ENCODE measurements at places on chromosomes 7 and 10.
A peak's percentile ranks its signal among the peaks of the same experiment; 100 is the strongest.

GRCh38 chr10:126736727-126737126, 66.2 kb upstream of the C10orf90 start:
- DNase-seq = no peak

GRCh38 chr7:72098807-72099580, 313.1 kb downstream of the CALN1 start:
- DNase-seq = no peak

GRCh38 chr7:107920048-107920772, 29.2 kb downstream of the DLD start:
- no peak for DNase-seq

DNA sequence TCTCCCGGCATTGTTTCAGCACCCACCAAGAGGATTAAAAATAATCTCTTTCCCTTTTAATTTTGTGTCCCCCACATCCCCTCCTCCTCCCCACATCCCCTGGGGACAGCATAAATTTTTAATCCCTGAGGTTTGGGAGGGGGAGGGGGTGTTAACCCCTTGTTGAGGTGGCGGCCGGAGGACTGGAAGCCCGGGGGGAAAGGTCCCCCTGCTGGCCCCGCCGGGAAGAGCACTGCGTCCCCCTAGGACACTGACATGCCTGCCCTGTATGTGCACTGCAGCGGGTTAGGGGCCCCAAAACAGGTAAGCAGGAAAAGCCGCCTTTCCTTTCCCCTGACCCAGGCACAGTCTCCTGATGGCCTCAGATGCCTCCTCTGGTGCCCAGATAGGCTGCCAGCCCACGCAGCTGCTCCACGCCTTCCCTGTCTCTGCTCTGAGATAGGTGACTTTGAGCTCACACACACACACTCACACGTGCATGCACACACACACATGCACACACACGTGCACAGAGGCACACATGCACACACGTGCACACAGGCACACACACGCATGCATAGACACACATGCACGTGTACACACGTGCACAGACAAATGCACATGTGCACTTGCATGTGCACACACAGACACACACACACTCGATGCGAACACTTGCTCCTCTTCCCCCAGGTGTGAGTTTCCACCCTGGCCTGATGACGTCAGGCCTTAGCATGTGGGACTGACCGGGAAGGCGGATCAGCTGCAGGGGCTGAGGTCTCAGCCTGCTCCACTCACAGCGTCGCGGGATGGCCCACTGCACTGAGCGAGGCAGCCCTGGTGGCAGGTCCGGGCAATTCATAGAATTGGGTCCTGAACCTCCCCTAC, 12.3 kb downstream of the CNPY1 start:
- peak; percentile 74 for DNase-seq

GRCh38 chr10:96789571-96790108, 42.5 kb upstream of the LCOR start:
- no peak for DNase-seq

GRCh38 chr7:82548141-82548688, 104.6 kb upstream of the CACNA2D1 start:
- DNase-seq = no peak

- DNase-seq = no peak
Measured at GRCh38 chr7:66790196-66790595, 49.7 kb downstream of the RABGEF1 start.

GRCh38 chr10:125567529-125567928, 115.4 kb downstream of the TEX36 start:
- no peak for DNase-seq

DNA sequence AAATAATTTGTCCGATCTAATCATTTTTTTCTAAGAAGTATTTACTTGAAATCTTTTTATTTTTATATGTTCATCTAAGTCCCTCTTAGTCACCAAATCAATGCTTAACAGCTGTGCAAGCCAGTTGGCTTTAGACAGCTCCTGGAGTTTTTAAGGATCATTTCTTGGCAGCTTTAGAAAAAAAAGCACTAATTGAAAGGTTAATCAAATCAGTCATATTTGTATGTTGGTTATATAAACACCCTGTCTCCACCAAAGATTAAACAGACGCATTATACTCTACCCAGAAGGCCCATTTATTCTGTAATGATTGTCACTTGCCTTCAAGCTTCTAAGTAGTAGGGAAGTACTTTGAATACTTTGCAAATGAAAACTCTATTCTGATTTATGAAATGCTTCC, 60.2 kb downstream of the PAXIP1 start:
- no peak for DNase-seq

GRCh38 chr7:66697449-66698438, 42.8 kb upstream of the RABGEF1 start:
- DNase-seq = no peak

DNA sequence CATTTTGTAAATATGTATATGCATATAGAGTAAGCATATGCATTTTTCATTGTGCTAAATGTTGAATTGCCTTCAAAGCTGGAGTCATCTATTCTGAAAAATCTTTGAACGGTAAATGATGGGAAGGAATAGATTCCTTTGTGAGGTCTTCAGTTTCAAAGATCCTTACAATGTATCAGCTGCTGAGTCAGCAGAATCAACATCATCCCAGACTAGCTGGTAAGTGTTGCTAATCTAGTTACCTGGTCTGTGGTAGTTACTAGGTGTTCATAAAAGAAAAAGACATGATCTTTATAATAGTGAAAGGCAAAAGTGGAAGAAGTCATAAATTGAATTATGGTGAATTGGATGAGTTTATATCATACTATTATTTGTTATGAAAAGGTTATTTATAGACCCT, 10.6 kb upstream of the STAM start:
- no peak for DNase-seq

- DNase-seq = no peak
Measured at GRCh38 chr10:87740254-87740655, 77.8 kb downstream of the ATAD1 start.

GRCh38 chr10:91316486-91316885, 93.7 kb upstream of the HECTD2 start:
- DNase-seq = no peak

- no peak for DNase-seq
Measured at GRCh38 chr10:11882646-11883375, 59.7 kb downstream of the PROSER2 start.

GRCh38 chr10:119001717-119002500, 27.6 kb upstream of the NANOS1 start:
- DNase-seq = no peak

DNA sequence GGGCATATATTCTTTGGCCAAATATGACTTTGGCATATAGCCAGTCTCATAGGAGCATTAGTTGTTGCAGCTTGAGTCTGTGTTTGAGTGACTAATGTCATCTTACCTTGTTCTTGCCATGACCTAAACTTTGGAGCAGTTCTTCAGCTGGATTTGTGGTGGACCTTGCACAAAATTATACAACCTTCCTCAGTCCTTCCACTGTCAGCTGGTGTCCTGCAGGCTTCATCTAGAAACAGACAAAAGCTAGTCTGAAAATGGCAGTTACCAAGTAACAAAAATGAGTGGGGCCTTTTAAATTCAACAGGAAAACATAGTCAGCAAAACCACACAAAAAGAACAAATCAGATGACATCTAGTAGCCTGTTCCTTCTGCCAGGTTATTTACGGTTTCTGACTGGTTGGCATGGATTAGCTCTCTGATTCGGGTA, 59.5 kb upstream of the HECTD2 start:
- no peak for DNase-seq

DNA sequence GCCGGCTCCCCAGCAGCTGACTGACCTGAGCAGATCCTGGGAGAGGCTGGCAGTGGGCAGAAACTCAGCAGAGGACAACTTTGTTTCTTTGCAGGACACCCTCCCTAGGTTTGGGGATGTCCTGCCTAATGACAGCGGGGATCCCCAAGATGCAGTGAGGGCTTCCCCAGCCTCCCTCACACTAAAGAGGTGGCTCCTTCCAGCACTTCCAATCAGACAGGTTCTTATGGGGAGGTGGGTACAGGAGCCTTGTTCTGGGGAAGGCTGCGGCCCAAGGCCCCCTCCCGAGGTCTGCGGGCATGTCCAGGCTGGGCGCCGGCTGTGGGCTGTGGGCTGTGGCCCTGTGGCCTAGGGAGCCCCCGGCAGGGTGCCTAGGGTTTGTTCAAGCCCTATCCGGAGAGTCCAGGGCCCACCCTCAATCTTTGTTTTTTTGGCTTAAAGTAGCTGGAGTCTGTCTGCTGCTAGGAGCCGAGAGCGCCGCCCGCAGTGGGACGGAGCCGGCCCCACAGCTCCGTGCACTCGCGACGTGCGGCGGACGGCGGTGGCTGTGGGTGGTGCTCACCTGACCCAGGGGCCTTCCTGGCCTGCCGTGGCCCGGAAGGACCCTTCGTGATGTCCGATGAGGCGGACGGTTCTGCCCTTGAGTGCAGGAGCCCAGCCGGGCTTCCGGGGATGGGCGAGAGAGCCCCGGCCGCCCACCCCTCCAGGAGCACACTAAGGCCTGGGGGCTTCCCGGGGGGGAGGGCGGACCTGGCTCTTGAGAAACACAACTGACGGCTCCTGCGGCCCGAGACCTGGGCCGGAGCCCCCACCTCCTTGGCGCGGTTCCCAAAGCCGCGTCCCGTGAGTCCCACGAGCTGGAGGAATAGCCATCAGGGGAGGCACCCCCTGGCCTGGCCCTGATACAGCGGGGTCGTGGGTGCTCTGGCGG, 57.2 kb downstream of the PDGFA start:
- no peak for DNase-seq

- no peak for DNase-seq
Measured at GRCh38 chr10:35172146-35172545, 45.5 kb downstream of the CREM start.

- DNase-seq = no peak
Measured at GRCh38 chr10:102113261-102113955, 6.8 kb downstream of the LDB1 start.

DNA sequence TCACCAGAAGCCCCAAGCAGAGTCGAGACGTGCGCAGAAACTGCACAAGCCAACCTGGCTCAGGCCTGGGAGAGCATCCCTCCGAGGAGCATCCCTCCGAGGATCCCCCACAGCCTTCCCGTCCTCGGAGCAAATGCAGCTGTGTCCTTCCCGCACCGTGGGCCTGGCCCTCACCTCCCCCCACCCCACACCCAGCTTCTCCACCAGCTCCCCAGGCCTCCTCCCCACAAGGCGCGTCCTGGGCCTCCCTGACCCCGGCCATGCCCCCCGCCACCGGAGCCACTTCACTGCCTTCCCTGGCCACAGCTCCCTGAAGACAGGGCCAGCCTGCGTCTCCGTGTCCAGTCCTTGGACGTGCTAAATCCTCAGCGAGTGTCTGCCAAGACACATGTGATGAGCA, 60.6 kb downstream of the PTPRN2 start:
- no peak for DNase-seq

- DNase-seq = no peak
Measured at GRCh38 chr7:25067726-25068501, 57.1 kb downstream of the CYCS start.

GRCh38 chr7:152884321-152884720, 124.8 kb downstream of the ACTR3B start:
- no peak for DNase-seq

GRCh38 chr10:1448252-1448930, 288.9 kb downstream of the ADARB2 start:
- DNase-seq = no peak

GRCh38 chr10:75466001-75466400, 34.6 kb downstream of the LRMDA start:
- DNase-seq = no peak

- no peak for DNase-seq
Measured at GRCh38 chr10:118108194-118109026, 61.7 kb upstream of the RAB11FIP2 start.

GRCh38 chr7:108083980-108084379, 46.2 kb downstream of the LAMB4 start:
- no peak for DNase-seq

DNA sequence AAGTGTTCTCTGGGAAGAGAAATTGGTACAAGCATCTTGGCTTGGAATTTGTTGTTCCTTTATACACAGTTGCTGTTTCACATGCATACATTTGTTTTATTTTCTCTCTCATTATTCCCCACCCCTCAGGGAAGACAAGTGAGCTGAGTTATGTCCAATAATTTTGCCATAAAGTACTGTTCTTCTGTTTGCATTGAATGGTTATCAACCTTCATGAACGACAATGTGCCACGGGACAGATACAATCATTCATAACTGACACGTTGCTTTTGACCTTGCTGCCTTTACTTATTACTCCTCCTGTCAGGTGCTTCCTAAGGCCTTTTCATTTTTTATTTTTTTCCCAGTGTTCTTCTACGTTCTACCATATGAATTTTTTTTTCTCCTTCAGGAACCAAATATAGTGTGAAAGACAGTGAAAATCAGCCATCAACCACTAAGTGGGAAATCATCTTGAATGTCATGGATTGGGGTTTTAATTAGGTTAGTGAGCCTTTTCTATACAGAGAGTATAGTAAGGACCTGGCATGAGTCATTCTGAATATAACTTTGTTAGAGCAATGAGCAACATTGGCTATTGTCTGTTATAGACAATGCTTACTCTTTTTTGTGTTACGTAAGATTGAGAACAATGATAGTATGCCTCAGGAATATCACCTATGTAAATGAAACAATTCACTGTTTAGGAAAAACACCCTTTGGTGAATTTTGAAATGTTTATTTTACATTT, 383.2 kb downstream of the MALRD1 start:
- DNase-seq = no peak

GRCh38 chr10:95832216-95833041, 75.3 kb upstream of the CC2D2B start:
- peak; percentile 20 for DNase-seq

DNA sequence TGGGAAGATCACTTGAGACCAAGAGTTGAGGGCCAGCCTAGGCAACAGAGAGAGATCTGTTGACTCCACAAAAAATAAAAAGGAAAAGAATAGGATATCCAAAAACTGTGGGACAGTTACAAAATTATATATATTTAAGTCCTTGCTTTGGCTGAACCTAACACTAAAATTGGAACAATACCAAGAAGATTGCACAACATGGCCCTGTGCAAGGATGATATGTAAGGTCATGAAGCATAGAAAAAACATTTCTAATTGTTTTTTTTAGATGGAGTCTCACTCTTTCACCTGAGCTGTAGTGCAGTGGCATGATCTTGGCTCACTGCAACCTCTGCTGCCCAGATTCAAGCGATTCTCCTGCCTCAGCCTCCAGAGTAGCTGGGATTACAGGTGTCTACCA, 139.0 kb downstream of the TPST1 start:
- DNase-seq = no peak

DNA sequence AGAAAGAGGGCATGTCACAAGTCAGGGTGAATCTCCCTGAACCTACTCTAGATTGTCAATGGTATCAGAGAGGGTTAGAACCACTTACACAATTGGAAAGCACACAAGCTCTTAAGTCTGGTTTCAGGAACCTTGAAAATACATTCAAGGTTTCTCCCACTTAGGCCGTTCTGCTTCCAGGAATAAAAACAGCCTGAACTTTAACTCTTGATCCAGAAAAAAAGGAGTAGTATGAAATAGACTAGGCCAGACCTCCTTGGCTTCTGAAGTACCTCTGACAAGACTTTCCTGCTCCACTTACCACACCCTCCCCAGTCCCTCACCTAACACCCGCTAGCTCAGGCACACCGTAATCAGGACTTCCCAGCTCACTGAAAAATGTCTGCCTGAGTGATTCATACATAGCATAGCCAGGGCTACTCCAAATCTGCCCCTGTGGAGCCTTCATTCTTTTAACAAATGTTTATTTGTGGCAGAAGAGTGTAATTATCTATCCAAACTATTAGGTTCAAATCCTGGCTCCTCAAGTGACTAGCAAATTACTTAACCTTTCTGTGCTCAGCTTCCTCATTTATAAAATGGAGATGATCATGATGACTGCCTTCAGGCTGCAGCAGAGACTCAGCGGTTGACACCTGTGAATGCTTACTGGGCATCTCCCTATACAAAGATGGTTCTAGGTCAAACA, 30.3 kb upstream of the IL6 start:
- DNase-seq = no peak

GRCh38 chr10:131211146-131211545, 100.4 kb downstream of the TCERG1L start:
- DNase-seq = no peak

- no peak for DNase-seq
Measured at GRCh38 chr10:94997741-94998174, 59.3 kb downstream of the CYP2C9 start.
